ENCODE measurements at places on chromosomes 3 and 15. TPM values are rescaled to one million over a fixed set of nuclear protein-coding genes. Genes with fewer than 3 reads are reported as not detected.

Gene ACAP2
- 19.0 TPM for total RNA-seq

Gene SPESP1
- total RNA-seq: 0.28 TPM

Gene FILIP1L
- 15.1 TPM for total RNA-seq

Gene MYRIP
- 11.2 TPM for total RNA-seq

Gene CTNNB1
- total RNA-seq: 228 TPM

Gene CCR8
- total RNA-seq: not detected

Gene GOLGA6L6
- not detected for total RNA-seq

Gene UCN2
- not detected for total RNA-seq

Gene LTF
- total RNA-seq: 21.0 TPM

GRCh38 chr3:196232154-196232881, 16.0 kb downstream of the SLC51A start:
- DNase-seq: no peak

- DNase-seq: no peak
Measured at GRCh38 chr15:38225381-38225780, 27.3 kb upstream of the SPRED1 start.

- no peak for DNase-seq
Measured at GRCh38 chr3:25038922-25039321, 389.1 kb upstream of the RARB start.

DNA sequence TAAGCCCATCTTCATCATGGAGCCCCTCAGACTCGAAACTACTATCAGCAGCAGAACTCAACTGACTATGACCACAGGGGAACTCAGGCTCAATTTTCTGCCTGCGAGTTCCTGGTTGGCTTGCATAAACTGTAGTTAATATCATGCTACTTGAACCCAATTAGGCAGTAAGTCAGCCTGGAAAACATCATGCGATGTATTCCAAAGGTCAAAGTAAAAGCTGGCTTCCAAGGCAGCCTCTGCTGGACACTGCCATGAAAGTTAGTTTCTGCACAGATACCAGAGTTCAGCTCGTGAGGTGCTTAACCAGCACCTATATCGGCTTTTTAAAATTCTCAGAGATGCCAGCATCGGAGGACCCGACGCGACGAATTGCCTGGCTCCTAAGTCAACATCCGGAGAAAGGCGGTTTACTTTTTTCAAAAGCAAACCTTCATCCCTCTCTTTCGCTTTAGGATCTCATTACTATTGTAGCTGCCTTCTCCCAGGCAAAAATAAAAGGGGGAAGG, 3.8 kb downstream of the ANP32A start:
- peak; percentile 26 for DNase-seq

DNA sequence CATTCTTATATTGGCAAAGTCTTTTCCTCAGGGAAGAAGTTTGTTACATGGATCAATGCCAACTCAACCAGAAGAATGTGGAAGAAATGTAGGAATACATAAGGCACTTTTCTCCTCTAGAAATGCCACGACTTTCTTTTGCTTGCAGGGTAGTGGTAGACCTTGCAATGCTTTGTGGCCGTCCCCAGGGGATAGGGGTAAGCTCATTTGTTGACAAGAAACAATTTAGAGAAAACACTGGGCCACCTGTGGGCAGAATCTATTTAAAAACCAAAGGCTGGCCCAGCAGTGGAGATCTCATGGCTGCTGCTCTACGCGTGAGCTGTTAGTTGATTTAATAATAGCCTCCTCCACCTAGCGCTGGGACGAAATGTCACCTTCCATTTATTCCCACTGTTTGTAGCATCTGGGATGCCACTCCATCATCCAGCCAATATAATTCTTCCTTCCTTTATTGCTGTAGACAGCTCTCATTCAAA, 64.6 kb upstream of the PFN2 start:
- no peak for DNase-seq

GRCh38 chr3:177776661-177777101, 579.4 kb upstream of the TBL1XR1 start:
- DNase-seq: no peak

DNA sequence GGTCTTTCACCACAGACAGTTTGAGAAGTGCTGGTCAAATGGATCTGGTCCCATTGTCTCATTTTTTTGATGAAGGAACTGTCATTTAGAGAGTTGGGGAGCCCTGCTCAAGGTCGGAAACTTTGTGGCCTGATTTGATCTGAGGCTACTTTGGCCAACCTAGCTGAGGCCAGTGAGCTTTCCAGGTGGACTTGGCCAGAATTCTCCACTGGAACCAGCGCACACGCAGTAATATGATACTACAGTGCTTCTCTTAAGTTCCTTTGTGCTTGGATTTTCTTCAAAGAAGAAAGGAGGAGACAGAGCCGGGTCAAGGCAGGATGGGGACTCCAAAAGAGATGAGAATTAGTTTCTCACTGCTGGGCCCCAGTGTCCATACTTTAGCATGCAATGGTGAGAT, 50.5 kb downstream of the CCNB2 start:
- DNase-seq: no peak

- DNase-seq: no peak
Measured at GRCh38 chr15:90266061-90266431, 574 bp downstream of the NGRN start.

- DNase-seq: no peak
Measured at GRCh38 chr3:106765342-106765741, 611.9 kb upstream of the CCDC54 start.
